ENCODE measurements at places on chromosomes 2 and 18. TPM values are rescaled to one million over a fixed set of nuclear protein-coding genes. Genes with fewer than 3 reads are reported as not detected.

Gene ST8SIA3
- not detected for total RNA-seq

GRCh38 chr2:58875436-58875835, 634.3 kb upstream of the FANCL start:
- DNase-seq, result no peak
- H3K4me3 ChIP-seq, result no peak overlapping the region
- no peaks in the 10 kb centered on the region for H3K4me1 ChIP-seq
- H3K36me3 ChIP-seq, result no peaks in the 10 kb centered on the region

Gene SLC8A1
- total RNA-seq, result not detected

- peaks cover 39% of the 10 kb centered on the region for H3K27me3 ChIP-seq
- H3K36me3 ChIP-seq, result no peaks in the 10 kb centered on the region
- peak within 1 kb of the TSS; percentile 44 for H3K4me3 ChIP-seq
- peaks cover 49% of the 10 kb centered on the region for H3K4me1 ChIP-seq
- H3K27ac ChIP-seq, result no peak within 1 kb of the TSS
Observed at GRCh38 chr2:72917138-72917876, at the start of gene EMX1. Gene EMX1 (plus strand): TSS chr2:72917519. CDS start chr2:72917853, 334 bp downstream.

DNA sequence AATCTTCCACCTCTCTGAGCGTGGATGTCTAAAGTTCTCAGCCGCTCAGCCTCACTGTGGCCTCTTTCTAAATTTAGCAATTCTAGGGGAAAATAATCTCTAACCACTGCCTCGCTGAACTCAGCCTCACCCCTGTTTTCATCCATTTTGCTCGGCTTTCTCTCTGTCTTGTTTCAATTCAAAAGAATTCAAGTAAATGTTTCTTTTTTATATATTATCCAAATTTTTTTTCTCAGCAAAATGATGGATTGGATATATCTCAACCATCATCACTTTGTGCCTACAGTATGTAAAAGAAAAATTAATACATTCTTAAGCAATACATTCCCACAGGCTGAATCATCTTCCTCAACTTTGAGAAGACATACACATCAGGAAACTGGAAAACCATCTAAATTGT, 24.0 kb upstream of the GALNT5 start:
- H3K27ac ChIP-seq, result no peak overlapping the region
- no peaks in the 10 kb centered on the region for H3K36me3 ChIP-seq
- no peaks in the 10 kb centered on the region for H3K4me1 ChIP-seq
- H3K4me3 ChIP-seq, result no peak overlapping the region
- peaks cover 12% of the 10 kb centered on the region for H3K27me3 ChIP-seq
- no peak for DNase-seq

- no peaks in the 10 kb centered on the region for H3K36me3 ChIP-seq
- no peak for DNase-seq
- H3K27ac ChIP-seq, result no peak overlapping the region
- H3K4me3 ChIP-seq, result no peak overlapping the region
- H3K27me3 ChIP-seq, result no peaks in the 10 kb centered on the region
Observed at GRCh38 chr18:40907842-40908241, 1047.2 kb upstream of the PIK3C3 start.

DNA sequence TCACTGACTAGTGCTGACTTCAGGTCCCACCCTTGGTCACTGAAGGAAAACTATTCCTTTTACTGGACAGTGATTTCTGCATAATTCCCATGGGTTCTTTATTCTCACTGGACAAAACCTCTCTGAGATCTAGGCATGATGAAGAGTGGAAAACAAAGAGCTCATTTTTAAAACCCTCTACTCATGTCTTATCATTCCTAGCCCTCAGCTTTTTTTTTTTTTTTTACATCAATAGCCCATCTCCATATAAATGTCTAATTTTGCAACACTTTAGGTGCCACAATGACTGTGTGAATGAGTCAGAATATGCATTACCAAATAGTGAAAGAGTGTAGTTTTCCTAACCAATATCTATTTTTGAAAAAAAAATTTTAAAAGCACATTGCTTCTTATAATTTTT, 74.8 kb downstream of the TCF4 start:
- DNase-seq, result no peak
- no peak overlapping the region for H3K27ac ChIP-seq
- no peaks in the 10 kb centered on the region for H3K27me3 ChIP-seq
- no peak overlapping the region for H3K4me3 ChIP-seq
- no peaks in the 10 kb centered on the region for H3K36me3 ChIP-seq

- H3K4me3 ChIP-seq, result no peak overlapping the region
- peaks cover 47% of the 10 kb centered on the region for H3K36me3 ChIP-seq
- peaks cover 12% of the 10 kb centered on the region for H3K4me1 ChIP-seq
- no peak overlapping the region for H3K27ac ChIP-seq
Observed at GRCh38 chr2:54984476-54984875, 65.8 kb downstream of the RTN4 start.

DNA sequence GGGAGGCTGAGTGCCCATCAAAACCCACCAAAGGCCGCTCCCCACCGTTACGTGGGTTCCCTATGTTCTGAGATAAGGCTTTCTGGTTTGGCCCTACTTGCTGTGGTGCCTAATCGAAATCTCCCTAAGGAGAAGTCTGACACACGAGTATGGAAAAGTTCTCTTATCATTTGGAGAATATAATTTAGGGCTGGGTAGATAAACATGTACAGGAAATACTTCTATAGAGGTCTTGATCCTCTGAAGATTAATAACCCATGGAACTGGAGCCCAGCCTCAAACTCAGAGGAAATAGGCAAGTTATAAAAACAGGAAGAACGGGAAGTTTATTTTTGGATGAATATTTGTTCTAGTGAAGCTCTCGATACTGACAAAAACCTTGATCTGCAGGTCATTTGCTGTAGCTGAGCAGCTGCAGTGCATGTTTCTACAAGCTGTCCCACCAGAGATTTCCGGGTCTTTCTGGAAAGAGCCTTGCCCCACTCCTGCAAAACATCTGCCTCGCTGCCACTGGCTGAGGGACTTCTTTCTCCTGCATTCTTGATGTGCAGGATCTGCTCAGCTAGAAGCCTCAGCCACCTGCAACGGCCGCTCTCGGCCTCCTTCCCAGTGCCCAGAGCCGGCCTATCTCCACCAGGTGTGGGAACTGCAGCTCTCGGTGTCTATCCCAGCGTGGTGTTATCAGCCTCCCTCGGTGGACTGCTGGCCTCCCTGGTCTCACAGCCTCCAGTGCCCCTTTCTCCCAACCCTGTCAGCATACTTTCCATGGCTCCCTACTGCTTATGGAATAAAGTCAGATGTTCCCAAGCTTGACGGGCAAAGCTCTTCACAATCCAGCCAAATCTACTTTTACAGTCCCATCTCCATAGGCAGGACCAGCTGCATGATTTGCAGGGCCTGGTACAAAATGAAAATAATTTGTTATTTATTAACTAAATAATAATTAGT, 48.6 kb downstream of the SPRED2 start:
- H3K27me3 ChIP-seq, result no peaks in the 10 kb centered on the region
- H3K4me3 ChIP-seq, result no peak overlapping the region
- no peaks in the 10 kb centered on the region for H3K36me3 ChIP-seq
- DNase-seq, result no peak

GRCh38 chr2:1626271-1626681, 118.0 kb downstream of the PXDN start:
- no peaks in the 10 kb centered on the region for H3K36me3 ChIP-seq
- DNase-seq, result no peak
- no peaks in the 10 kb centered on the region for H3K4me1 ChIP-seq
- H3K4me3 ChIP-seq, result no peak overlapping the region
- no peak overlapping the region for H3K27ac ChIP-seq

- no peak overlapping the region for H3K27ac ChIP-seq
- H3K27me3 ChIP-seq, result no peaks in the 10 kb centered on the region
- peaks cover 25% of the 10 kb centered on the region for H3K4me1 ChIP-seq
- H3K4me3 ChIP-seq, result no peak overlapping the region
- peaks cover 2% of the 10 kb centered on the region for H3K36me3 ChIP-seq
- no peak for DNase-seq
Observed at GRCh38 chr2:160372010-160372356, 121.6 kb downstream of the RBMS1 start.

DNA sequence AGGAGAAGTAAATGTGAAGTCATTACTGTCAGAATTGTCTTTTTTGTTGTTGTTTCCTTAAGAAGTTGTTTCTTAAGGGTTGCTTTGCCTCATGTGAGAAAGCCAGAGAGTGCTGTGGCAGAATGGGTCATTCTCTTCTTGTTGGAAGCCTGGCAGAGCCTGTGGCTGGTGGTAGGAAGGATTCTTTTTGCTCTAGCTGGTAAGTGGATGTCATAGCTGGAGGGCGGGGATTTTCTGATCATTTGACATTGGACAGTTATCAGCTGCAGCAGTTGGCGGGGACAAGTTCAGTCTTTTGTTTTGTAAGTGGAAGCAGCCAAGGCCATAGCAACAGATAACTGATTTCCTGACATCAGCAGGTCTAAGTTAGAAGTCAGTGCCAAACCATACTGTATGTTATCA, 5.5 kb upstream of the RMDN2 start:
- H3K27ac ChIP-seq, result no peak overlapping the region
- no peak overlapping the region for H3K4me3 ChIP-seq
- no peak for DNase-seq
- peaks cover 30% of the 10 kb centered on the region for H3K27me3 ChIP-seq
- peaks cover 5% of the 10 kb centered on the region for H3K4me1 ChIP-seq
- no peaks in the 10 kb centered on the region for H3K36me3 ChIP-seq

Gene TCF23
- not detected for total RNA-seq

DNA sequence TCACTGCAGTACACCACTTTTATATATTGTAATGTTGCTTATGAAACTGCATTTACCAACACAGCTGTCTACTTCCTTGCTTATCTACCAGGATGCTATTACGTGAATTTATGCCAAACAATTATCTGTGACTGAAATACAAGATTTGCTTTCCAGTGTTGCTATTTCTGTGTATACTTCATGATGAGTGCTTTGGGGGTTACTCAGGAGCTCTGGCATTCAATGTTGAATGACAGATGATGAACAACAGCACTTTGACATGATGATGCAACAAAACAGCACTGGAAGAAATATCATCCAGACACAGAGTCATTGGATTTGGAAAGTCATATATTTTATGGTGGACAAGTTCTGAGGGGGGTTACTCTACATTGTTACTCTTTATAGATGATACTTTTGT, 125.8 kb downstream of the NETO1 start:
- DNase-seq, result no peak
- no peak overlapping the region for H3K27ac ChIP-seq
- H3K27me3 ChIP-seq, result no peaks in the 10 kb centered on the region
- H3K4me3 ChIP-seq, result no peak overlapping the region
- H3K4me1 ChIP-seq, result no peaks in the 10 kb centered on the region

- H3K27ac ChIP-seq, result no peak overlapping the region
- H3K4me1 ChIP-seq, result no peaks in the 10 kb centered on the region
- H3K27me3 ChIP-seq, result peaks cover 18% of the 10 kb centered on the region
- H3K36me3 ChIP-seq, result no peaks in the 10 kb centered on the region
Observed at GRCh38 chr2:236171181-236171679, 3.0 kb upstream of the GBX2 start.

- H3K27ac ChIP-seq, result peak overlapping the region; percentile 62
- peaks cover 43% of the 10 kb centered on the region for H3K4me1 ChIP-seq
- no peaks in the 10 kb centered on the region for H3K27me3 ChIP-seq
- no peak for DNase-seq
Observed at GRCh38 chr18:2683055-2683454, 27.5 kb downstream of the SMCHD1 start.

- H3K36me3 ChIP-seq, result no peaks in the 10 kb centered on the region
- no peak for DNase-seq
- H3K27me3 ChIP-seq, result no peaks in the 10 kb centered on the region
- H3K4me1 ChIP-seq, result no peaks in the 10 kb centered on the region
- H3K4me3 ChIP-seq, result no peak overlapping the region
Observed at GRCh38 chr2:230627806-230628724, 84.6 kb upstream of the CAB39 start.

GRCh38 chr2:218508299-218508698, 59.9 kb downstream of the USP37 start:
- no peaks in the 10 kb centered on the region for H3K27me3 ChIP-seq
- H3K27ac ChIP-seq, result no peak overlapping the region
- peaks cover 18% of the 10 kb centered on the region for H3K36me3 ChIP-seq
- H3K4me1 ChIP-seq, result no peaks in the 10 kb centered on the region
- no peak for DNase-seq

Gene SIX3
- total RNA-seq, result not detected

Gene CARF
- total RNA-seq, result 11.3 TPM

DNA sequence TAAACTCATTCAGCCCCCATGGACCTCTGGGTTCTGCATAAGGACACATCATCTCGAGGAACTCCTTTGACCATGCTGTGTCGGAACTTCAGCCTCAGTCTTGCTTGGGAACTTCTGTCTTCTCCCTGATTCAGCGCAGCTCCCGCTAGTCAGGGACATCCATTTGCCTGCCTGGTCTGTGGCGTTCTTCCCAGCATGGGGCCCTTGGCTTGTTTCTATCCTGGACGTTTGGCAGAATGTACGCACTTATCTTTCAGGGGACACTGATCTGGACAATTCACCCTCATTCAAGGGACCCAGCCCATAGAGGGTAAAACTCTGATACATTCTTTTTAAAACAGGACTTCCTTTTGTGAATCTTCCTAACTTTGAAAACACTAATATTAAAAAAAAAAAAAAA, 75.8 kb upstream of the WIPF1 start:
- H3K4me3 ChIP-seq, result no peak overlapping the region
- no peak for DNase-seq
- no peaks in the 10 kb centered on the region for H3K36me3 ChIP-seq
- no peaks in the 10 kb centered on the region for H3K27me3 ChIP-seq
- no peak overlapping the region for H3K27ac ChIP-seq

Gene QPCT
- not detected for total RNA-seq

DNA sequence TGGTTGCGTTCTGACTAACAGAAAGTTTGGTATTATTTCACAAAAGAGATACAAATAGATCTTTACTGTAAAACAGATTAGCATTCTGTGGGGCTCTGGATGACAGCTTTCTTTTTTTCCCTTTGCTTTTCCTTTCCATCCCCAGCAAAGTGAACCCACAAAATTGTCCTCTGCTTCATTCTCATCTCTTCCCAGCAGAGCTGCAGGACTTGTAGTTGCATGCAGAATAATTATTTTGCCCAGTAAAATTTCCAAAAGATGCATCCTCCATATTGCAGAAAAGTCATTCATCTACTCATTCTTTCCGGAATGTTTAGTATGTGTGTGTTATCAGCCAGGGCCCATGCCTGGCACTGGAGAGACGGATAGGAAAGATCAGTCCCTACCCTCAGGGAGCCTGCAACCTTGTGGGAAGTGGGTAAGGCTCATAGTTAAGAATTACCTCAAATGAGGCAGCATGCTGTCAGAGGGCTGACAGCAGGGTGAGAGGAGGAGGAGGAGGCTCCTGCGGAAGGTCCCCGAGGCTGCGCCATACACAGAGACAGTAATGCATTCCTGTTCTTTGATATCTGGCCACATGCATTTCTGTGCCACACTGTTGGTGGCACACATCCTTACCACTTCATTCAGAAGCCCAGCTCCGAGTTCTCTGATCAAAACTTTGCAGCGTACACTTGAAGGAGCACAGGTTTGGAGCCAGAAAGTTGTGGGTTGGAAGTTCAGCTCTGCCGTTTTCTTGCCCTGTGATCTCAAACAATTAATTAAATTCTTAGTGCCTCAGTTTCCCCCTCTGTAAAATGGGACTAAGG, 225.4 kb downstream of the MYCN start:
- no peaks in the 10 kb centered on the region for H3K36me3 ChIP-seq
- no peaks in the 10 kb centered on the region for H3K4me1 ChIP-seq
- H3K27ac ChIP-seq, result no peak overlapping the region
- no peak overlapping the region for H3K4me3 ChIP-seq

- no peak overlapping the region for H3K27ac ChIP-seq
- no peak for DNase-seq
- no peaks in the 10 kb centered on the region for H3K27me3 ChIP-seq
- H3K4me1 ChIP-seq, result no peaks in the 10 kb centered on the region
Observed at GRCh38 chr2:38442643-38443541, 65.8 kb upstream of the ATL2 start.
